ENCODE measurements at places on chromosomes 2 and 18.

- DNase-seq = no peak
These were observed 205.4 kb downstream of the RAB3GAP1 start for GRCh38 chr2:135257383-135258090.

- no peak for DNase-seq
These were observed 185.9 kb upstream of the LHCGR start for GRCh38 chr2:48941456-48941855.

GRCh38 chr2:181484851-181485637, 27.9 kb downstream of the ITGA4 start:
- no peak for DNase-seq

DNA sequence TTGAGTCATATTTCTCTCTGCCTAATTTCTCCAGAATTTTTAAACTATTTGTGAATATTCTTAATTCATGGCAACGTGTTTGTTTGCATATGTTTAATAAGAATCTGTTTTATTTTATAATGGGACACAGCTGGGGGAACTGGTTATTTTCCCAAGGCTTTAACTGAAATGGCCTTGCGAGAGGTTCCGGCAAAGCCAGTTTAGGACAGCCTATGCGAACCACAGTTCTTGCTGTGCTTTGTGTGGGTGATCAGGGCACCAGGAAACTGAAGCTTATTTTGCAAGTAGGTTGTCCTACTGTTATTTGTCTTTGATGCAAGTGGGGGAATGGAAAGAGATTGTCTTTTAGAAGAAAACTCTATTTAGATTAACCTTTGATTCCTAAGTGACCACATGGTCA, 6.5 kb downstream of the ANKMY1 start:
- DNase-seq = no peak

GRCh38 chr2:70994009-70994698, 519 bp downstream of the TEX261 start:
- no peak for DNase-seq

GRCh38 chr18:48589797-48590519, 51.1 kb downstream of the CTIF start:
- DNase-seq = no peak

GRCh38 chr2:169694894-169695260, 608 bp downstream of the PHOSPHO2 start:
- no peak for DNase-seq

- no peak for DNase-seq
These were observed 5.6 kb downstream of the PAX8 start for GRCh38 chr2:113273027-113273551.

GRCh38 chr2:152464851-152465470, 130.0 kb downstream of the FMNL2 start:
- no peak for DNase-seq

DNA sequence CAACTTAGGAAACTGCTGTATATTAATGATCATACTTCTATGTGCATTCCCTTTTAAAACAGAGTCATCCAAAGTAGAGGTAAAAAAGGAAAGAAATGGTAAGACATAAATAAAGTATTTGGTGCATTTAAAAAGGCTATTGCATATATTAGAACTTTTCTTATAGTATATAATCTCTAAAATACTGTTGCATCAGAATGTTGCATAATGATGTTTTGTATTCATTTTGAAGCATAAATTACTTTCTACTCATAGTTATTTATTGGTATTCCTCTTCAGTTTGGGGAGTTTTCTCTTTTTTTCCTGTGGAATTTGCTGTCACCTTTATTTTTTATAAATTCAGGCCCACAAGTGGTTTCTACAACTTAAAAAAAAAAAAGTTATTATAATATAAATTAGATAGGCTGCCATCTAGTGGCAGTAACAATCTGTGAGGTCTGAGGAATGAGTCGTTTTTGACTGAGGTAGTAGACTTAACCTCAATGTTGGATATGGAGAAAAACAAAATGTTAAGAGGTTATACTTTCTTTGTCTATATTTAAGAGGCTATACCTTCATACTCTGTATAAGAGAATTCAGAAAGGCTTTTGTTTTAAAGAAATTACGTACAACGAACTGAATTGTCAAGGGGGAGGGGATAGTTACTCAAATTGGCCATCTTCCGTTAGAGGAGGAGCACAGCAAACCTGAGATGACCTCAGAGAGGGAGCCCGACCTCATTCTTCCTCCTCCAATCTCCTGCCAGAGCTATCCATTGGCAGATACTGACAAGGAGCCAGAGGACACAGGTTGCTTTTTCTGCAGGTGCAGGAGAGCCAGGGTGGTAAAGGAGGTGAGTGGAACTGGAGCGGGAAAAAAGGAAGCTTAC, 23.8 kb downstream of the ANKAR start:
- peak; percentile 4 for DNase-seq

DNA sequence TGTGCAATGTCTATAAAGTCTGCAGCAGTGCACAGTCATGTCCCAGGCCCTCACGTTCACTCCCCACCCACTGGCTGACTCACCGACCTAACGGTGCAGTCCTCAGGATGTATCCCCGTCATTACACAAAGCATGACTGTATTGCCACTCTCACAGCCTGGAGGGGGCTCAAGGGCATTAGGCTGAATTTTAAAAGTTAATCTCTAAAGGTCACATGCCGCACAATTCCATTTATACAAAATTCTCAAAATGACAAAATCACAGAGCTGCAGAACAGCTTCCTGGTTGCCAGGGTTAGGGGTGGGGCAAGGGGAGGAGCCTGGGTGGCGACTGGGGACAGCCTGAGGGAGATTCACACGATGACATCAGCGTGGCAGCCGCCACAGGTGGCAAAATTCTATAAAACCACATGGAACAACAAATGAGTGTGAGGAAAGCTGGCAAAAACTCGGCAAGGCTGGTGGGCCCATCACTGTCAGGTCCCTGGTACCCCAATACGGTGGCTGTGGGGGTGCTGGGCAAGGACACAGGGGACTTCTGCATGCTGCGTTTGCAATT, 97.6 kb downstream of the NDUFA10 start:
- no peak for DNase-seq

- no peak for DNase-seq
These were observed 128.9 kb upstream of the ITGB6 start for GRCh38 chr2:160328811-160329527.

GRCh38 chr2:20584045-20584398, 66.9 kb downstream of the HS1BP3 start:
- DNase-seq = no peak

DNA sequence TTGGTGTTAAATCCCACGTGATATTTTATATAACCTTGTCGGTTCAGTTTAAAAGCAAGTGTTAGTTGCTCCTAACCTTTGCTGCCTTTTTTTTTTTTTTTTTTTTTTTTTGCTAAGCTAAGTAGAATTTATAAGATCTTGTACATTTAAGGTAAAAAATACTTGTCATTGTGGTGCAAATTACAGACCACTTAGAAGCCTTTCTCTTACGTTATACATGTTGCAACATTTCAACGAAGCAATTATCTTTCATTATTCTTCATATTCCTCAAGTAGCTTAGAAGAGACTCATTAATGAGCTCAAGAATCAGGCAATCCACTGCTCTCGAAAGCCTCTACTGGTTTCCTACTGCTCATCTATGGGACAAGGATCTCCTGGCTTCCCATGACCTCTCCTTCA, 14.9 kb upstream of the IL1RL2 start:
- DNase-seq = no peak

GRCh38 chr2:55482186-55482884, 37.2 kb upstream of the CFAP36 start:
- no peak for DNase-seq

DNA sequence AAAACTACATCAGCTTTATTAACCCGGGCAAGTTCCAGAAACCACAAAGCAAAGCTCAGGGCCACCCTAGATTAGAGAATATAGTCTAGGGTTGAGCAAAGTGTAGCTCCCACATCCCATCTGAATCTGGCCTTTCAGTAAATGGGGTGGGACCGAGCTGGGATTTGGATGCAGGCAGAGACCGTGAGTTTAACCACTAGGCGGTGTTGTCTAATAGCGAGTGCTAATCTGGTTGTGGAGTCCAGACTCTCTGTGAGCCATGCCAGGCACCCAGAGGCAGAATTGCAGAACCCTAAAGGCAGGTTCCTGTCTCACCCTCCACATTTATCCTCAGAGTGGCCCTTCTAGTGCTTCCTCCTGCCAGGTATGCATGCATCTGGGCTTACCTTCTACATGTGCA, 435.9 kb downstream of the TSN start:
- DNase-seq = peak; percentile 15

- no peak for DNase-seq
These were observed 273.2 kb downstream of the ARHGAP15 start for GRCh38 chr2:143402451-143402850.

Data from NCI-H526 treated with DMSO at 0.1 percent for 48 hours (cell line).